GM20000 (cell line): ENCODE measurements at places on chromosomes 2 and 18.

- no peak for DNase-seq
Observed at GRCh38 chr2:219629976-219630695, 2.7 kb downstream of the SLC4A3 start.

DNA sequence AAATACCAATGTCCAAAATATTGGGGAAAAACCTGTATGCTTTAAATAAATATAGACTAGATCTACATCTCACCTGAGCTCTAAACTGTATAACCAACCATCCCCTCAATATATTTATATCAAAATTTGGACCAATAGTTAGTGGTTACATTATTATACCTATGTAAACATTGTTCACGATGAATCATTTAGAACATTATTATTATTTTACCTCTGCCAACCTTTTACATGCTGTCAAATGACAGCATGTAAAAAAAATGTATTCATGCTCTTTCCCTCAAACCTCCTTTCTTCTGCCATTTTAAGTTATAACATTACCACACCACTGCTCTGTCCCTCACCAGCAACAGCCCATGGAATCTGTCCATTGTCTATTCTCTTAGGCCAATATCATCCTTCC is 9.6 kb downstream of the FTCDNL1 start:
- DNase-seq = no peak

- no peak for DNase-seq
Observed at GRCh38 chr2:181234487-181234891, 222.7 kb upstream of the ITGA4 start.

- DNase-seq = no peak
Observed at GRCh38 chr2:52539026-52539970, 1228.3 kb upstream of the CHAC2 start.

- DNase-seq = no peak
Observed at GRCh38 chr2:203875471-203875870, 7.9 kb downstream of the CTLA4 start.

- DNase-seq = no peak
Observed at GRCh38 chr2:121182520-121182919, 102.5 kb downstream of the TFCP2L1 start.
